ENCODE measurements at places on chromosomes 6 and 20.
A peak's percentile ranks its signal among the peaks of the same experiment; 100 is the strongest.

GRCh38 chr6:170156448-170157375, 134.2 kb downstream of the DLL1 start:
- DNase-seq = no peak

- DNase-seq = no peak
Observed at GRCh38 chr6:155340464-155341129, 26.3 kb upstream of the TFB1M start.

GRCh38 chr6:142271476-142271875, 30.3 kb upstream of the ADGRG6 start:
- no peak for DNase-seq

- DNase-seq = no peak
Observed at GRCh38 chr20:47365023-47365764, 8.7 kb upstream of the ZMYND8 start.

GRCh38 chr6:161353208-161353613, 79.3 kb upstream of the AGPAT4 start:
- DNase-seq = peak; percentile 28

DNA sequence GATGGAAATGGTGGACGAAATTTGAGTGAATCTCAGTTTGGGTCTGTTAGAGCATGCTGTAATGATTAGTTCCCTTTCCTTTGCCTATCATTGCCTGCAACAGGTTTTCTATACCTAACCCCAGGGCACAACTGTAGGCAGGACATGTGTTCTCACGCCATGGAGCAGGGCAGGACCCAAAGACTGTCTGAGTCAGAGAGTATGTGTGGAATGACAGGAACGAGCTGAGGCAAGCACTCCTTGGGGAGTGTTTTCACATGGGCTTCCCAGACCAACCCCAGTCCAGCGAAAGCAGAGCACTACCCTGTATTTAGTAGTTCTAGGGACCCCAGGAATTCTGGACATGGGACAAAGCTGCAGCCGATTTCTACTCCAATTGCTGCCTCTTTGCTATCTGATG, 234.2 kb downstream of the HACE1 start:
- DNase-seq = no peak

DNA sequence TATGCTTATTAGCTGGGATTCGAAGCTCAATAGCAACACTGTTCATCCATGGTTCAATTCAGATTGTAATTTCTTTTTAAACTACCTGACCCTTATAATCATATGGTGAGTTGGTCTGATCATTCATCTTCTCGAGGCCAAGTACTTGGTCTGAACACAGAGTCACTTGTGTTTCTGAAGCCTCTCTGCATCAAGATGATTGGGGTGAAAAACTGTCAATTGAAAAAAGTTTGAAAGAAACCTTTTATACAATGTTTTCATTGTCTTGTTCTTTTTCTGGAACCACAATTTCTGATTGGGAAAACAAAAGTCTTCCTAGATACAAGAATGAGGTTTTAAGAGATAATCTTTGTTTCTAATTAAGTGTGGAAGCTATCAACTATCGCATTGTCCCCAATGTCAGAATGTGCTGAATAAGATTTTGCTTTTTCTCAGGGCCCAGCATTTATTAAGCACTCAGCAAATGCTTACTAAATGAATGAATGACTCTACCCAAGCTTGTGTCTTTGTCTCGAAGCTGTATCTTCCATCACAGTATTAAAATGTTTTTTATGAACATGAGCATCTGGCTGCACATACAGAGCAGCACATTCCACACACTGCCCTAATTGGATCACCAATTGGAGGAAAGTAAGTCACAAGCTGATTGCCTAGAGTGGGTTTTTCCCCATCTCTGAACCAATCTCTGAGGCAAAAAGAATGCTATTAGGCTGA, 45.0 kb upstream of the MOXD1 start:
- no peak for DNase-seq
